ENCODE measurements at places on chromosomes 11 and 22.

GRCh38 chr22:28977481-28977971 is 84.1 kb downstream of the C22orf31 start:
- no peak for DNase-seq

- no peak for DNase-seq
Observed at GRCh38 chr11:76493626-76494539, 49.1 kb downstream of the EMSY start.

GRCh38 chr11:16279524-16279923 is 76.8 kb downstream of the SOX6 start:
- no peak for DNase-seq

GRCh38 chr11:124898263-124898680 is 607 bp upstream of the ROBO4 start:
- no peak for DNase-seq

DNA sequence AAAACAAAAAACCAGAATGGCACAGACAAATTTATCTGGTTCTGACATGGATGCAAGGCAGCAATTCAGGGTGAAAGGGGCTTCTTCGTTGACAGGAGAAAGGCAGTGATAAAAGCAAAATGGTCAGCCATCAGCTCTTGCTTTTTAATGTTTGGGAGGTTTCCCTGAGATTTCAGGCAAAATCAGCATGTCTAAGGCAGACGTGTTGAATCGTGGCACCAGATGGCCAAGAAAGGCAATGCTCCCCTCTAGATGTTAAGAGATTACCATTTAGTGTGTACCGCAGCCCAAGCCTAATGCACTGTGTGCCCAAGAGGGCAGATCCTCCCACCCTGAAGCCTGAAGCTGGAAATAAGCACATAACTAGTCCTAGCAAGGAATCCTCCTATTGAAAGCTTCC is 88.8 kb upstream of the GALNT18 start:
- no peak for DNase-seq

- DNase-seq = no peak
Observed at GRCh38 chr11:6498544-6498943, 1.5 kb downstream of the DNHD1 start.

- DNase-seq = no peak
Observed at GRCh38 chr22:42901790-42902508, 44.9 kb upstream of the ARFGAP3 start.

Data from stimulated activated CD8-positive, alpha-beta memory T cell treated with anti-CD3 and anti-CD28 coated beads, Interleukin-15, amount 100 ng/mL, for 4 hours (primary cell).